Mucosa of descending colon (tissue), 3 donors: ENCODE measurements at places on chromosomes 5 and 9. TPM values are rescaled to one million over a fixed set of nuclear protein-coding genes. Genes with fewer than 3 reads are reported as not detected.

DNA sequence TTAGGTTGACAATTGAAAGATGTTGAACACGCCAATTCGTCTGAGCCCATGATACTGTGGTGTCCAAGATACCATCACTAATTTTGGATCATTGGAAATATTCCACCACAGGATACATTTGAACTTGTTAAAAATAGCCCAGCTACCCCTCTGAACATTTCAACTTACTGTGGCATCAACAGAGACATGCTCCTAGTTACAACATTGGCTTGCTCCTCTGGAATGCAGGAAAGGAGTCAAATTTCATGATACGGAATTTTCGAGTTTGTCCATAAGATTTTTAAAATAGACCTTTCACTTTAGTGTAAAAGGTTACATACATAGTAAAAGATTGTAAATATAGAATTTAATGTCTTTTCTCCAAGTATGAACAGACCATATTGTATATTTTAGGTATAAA lies 12.8 kb downstream of the SEMA5A start:
- no peak for DNase-seq

DNA sequence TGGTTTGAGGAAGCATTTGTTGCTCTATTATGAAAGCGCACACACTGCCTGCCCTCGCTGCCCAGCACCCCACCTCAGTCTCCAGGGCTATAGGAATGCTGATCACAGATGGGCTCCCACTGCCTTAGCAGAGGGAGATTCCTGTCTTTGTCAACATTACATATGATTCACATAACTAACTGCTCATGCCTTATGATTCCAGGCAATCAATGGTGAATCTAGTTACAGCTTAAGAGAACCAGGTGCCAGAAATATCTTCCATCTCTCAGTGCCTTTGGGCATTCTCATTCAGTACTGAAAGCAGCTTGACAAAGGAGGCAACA lies 458.9 kb upstream of the C9orf72 start:
- no peak for DNase-seq

DNA sequence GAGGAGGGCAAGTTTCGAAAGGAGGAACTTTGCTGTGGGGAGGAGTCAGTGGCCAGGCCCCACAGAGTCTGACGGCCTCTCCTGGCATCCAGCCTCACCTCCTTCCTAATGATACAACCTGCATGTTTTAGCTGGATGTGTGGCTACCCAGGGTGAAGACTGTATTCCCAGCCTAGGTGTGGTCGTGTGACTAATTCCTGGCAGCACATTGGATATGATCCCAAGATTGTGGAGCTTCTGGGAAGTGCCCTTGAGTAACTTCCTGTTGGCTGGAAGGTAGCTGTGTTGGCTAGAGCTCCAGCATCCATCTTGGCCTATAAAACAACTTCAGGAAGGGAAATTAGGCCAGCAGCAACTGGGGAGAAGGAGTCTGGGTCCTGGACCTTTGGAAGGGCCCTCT lies 19.0 kb upstream of the LPCAT1 start:
- no peak for DNase-seq

DNA sequence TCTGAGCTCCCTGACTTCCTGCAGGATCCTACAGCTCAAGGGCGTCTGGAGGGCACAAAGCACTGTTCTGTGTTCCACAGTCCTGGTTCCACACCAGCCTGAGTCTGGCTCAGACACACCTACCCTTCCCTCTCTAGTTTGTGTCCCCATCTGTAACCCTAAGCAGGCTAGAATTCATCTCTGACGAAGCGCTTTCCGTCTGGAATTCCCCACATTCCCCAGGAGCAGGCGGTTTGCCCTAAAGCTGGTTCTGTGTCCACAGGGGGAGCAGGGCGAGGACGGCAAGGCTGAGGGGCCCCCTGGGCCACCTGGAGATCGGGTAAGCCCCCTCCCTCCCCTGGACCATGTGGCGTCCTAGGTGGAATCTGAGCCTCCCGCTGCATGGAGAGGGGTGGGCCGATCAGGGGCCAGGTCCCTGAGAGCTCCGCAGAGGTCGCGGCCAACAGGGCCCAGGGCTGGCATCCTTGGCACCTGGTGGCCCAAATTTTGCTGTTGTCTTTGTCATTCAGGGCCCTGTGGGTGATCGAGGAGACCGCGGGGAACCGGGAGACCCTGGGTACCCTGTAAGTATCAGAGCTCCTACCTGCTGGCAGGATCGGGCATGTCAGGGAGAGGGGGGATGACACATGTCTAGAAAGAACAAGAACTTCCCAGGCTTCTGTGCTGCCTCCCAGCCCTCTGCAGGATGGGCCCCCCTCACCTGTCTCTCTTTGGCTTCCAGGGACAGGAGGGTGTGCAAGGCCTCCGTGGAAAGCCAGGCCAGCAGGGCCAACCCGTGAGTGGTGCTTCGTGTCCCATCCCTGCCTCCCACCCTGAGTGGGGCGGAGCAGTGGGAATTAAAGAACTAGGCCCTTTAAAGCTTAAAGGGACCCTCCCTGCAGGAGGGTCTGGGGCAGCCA lies 34.5 kb upstream of the ORM1 start:
- DNase-seq, result no peak

- no peak for DNase-seq
These were observed 3.6 kb upstream of the S1PR3 start for GRCh38 chr9:88987661-88988060.

DNA sequence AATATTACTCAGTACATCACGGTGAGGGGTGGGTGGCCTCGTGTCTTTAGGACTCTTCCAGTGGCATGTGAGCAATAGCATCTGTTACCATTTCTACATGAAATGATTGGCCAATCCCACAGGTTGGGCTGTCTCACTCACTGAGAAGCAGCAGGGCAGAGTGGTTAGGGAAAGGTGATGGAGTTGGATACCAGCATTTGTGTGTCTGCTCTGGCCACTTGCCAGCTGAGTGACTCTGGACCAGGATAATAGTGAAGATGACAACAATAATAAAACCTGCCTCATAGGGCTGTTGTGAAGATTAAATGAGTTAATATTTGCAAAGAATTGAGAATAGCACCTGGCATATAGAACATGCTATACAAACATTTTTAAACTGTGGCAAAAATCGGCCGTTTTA lies 42.0 kb downstream of the IQGAP2 start:
- DNase-seq, result no peak

GRCh38 chr5:166980666-166981065 lies 1310.8 kb upstream of the WWC1 start:
- DNase-seq, result no peak

- no peak for DNase-seq
These were observed 639.9 kb upstream of the ACO1 start for GRCh38 chr9:31744589-31744988.

DNA sequence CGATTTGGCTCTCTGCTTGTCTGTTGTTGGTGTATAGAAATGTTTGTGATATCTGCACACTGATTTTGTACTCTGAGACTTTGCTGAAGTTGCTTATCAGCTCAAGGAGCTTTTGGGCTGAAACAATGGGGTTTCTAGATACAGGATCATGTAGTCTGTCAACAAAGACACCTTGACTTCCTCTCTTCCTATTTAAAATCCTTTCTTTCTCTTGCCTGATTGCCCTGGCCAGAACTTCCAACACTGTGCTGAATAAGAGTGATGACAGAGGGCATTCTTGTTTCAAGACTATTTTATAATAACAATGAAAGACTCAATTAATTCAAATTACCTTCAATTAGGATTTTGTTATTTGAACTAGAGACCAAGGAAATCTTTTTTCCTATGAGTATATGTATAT lies 692.5 kb downstream of the PRR16 start:
- DNase-seq, result no peak

GRCh38 chr9:136648751-136649150 lies 14.0 kb upstream of the EGFL7 start:
- DNase-seq, result peak; percentile 34

GRCh38 chr5:146440870-146441495 lies 6.2 kb upstream of the TCERG1 start:
- no peak for DNase-seq

DNA sequence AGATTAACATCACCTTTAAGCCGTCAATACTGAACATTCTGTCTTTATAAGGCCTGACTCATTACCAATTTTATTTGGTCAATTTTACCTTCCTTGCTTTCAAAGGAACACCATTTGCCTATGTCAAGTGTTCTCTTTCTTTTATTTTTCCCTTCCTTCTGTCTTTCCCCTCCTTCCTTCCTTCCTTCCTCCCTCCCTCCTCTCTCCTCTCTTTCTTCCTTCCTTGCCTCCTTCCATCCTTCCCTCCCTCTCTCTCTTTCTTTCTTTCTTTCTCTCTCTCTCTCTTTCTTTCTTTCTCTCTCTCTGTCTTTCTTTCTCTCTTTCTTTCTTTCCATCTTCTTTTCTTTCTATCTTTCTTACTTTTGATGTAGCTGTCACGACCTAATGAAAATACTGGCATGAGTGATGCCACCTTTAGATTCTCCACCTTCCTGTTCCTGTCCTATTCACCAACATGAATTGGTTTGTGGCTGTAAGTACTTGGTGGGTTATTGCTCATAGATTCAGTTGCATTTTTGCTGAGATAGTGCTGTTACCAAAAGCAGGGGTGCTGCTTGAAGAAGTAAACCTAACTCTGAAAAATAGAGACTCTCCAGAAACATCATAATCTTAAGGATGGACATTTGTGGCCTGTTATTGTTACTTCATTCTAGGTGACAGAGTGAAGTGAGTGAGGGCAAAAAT lies 33.8 kb downstream of the DOCK8 start:
- DNase-seq, result no peak

- no peak for DNase-seq
These were observed 308.9 kb downstream of the TLE4 start for GRCh38 chr9:79880626-79881025.

Gene SLC34A1
- total RNA-seq, result not detected

Gene TEX48
- total RNA-seq, result not detected

Gene PROB1
- 0.98 TPM for total RNA-seq

Gene FPGS
- 41.3 TPM for total RNA-seq

Gene ZNF658
- total RNA-seq, result 3.5 TPM

DNA sequence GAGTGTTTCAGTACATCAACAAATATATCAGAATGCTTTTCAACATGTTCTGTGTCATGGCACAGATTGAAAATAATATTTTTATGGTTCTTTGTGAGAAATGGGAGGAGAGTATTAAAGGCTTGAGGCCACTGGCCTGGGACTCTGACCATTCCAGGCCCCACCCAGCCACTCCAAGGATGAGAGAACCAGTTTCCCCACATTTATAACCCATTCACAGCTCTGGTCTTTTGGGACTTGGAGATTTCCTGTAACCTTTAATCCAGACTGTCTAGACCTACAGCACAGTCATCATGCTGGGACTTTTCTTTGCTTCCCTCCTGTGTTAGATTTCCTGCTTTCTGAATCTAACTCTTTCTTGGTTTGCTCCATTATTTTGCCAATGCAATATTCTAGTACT lies 389.6 kb downstream of the KIAA0825 start:
- DNase-seq, result no peak

- peak; percentile 26 for DNase-seq
These were observed 8.9 kb downstream of the OTP start for GRCh38 chr5:77629509-77630113.

- no peak for DNase-seq
These were observed 17.2 kb downstream of the OR2S2 start for GRCh38 chr9:35940458-35941407.

DNA sequence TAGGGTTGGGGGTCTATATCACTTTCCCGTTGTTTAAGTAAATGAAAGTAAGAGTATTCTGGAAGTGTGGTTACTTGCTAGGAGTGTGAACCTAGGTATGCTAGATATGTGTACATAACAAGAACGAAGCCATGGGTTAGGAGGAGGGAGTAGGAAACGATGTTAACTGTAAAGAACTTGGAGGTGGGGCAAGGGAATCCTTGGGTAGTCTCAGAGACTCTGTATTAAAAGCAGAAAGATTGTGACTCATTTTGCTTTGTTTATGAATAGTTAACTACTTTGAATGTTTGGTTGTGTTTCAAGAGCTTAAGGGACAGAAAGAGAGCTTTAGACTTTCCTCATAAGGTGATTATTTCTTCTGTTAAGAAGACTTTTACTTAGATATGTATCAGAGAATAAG lies 59.9 kb downstream of the TMEM252 start:
- DNase-seq, result no peak

GRCh38 chr9:37925786-37926736 lies 22.1 kb upstream of the SLC25A51 start:
- DNase-seq, result no peak

DNA sequence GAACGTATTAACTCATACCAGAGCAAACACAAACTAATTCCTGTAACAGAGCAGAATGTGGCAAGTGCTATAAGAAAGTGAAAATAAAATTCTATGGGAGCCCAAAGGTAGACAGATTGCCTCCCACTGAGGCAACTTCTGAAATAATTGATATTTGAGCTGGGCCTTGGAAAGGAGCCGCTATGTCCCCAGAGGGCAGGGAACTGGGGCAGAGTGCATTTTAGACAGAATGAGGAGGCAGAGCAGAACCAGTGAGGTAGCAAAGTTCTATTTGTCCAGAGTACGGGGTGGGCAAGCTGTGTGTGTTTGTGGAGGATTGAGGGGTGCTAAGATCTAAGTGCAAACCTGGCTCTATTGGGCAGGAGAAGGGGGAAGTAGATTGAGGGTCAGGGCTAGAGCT lies 19.8 kb downstream of the CDO1 start:
- no peak for DNase-seq

DNA sequence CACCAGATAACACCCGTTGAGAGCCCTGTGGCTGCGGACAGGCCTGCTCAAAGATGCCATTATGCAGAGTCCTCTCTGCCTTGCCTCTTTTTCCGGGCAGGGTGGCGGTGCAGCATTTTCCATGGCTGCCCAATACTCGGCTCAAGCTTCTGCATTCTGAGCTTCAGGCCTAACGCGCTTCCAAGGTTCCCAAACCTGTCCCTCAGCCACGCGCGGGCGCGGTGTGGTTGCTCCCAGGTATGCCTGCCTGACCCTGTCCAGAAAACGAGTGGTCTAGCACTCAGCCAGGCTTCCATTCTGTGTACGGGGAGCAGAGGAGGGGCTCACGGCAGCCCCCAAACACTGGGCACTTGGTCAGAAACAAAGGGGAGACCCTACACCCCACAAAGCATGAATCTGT lies 27.9 kb upstream of the CNOT6 start:
- no peak for DNase-seq

DNA sequence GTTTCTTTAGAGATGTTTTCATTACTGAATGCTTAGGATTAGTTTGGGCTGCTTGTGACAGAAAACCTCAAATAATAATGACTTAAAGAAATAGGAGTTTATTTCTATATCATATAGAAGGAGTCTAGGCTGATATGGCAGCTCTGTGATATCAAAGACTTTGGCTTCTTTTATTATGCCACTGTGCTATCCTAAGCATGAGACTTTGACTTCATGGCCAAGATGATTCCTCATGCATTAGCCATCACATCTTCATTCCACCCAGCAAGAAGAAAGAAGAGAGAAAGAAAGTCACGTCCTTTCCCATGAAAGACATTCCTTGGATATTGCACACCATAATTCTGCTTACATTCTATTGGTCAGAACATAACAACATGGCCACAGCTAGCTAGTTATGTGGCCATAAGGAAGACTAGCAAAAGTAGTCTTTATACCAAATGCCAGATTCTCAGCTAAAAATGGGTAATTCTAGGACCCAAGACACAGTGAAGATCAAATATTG lies 76.2 kb downstream of the DAPK1 start:
- DNase-seq, result no peak

Gene TAF1L
- not detected for total RNA-seq
